Activated naive CD4-positive, alpha-beta T cell treated with anti-CD3 and anti-CD28 coated beads, Interleukin-2, amount 50 U/mL, for 16 hours (primary cell): ENCODE measurements at places on chromosomes 5 and 9.

GRCh38 chr5:137128012-137128411, 371.1 kb downstream of the SPOCK1 start:
- DNase-seq = no peak

- no peak for DNase-seq
Measured at GRCh38 chr5:169100735-169101075, 200.2 kb downstream of the SLIT3 start.

GRCh38 chr5:83956386-83956785, 235.7 kb upstream of the HAPLN1 start:
- no peak for DNase-seq

DNA sequence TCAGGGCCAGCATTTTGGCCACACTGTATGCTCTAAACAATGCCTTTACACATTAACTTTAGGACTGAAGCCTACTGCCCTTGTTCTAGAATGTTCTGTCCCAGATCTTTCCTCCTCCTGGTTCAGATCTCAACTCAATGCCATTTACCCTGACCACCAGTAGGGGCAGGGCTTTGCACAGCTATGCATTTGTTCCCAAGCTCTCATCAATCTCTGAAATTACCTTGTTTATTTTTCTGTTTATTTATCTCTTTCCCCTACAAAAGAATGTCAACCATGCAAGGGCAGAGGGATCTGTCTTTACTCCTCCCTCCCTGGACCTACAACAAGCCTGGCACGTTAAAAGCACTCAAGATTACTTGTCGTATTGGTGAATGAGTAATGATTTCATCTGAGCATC, 612.9 kb downstream of the BNC2 start:
- no peak for DNase-seq

DNA sequence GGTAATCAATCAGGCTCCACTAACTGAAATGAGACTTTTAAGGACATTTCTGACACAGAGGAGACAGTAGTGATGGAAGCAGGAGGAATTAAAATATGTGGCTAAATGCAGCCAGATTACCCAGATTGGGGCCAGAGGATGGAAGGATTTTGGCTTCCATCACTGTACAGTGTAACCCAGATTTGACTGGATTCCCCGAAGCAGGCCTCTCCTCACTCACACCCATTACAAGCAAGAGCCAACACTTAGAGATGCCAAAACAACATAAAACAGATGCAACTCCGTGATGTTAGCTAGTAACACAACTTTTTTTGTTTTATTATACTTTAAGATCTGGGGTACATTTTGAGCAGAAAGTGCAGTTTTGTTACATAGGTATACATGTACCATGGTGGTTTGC, 17.6 kb downstream of the TEK start:
- DNase-seq = no peak

DNA sequence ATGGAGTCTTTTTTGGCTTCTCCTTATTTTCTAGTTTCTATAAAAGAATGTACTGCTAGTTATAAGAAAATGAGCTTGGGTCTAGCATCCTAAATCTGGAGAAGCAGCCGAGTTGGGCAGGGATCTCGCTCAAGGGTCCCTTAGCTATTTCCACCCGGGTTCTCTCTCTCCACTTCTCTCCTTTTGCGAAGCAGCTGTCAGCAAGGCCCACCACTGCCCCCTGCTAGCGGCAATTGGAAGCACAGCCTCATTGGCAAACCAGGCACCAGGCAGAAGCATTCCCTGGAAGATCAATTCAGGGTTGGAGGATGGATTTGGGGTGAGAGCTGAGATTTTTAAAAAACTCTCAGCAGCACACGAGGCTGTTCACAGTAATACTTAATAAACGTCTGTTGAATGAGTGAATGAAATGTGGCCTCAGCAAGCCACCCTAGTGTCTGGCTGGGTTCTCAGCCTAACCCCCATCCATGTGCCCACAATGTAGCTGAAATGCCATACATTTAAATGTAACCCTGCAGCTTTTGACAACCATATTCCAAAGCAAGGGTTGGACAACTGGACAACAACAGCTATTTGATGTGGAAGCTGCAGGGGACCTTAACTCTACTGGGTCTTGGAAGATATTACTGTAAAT, 34.6 kb upstream of the TNIP1 start:
- peak; percentile 78 for DNase-seq

- DNase-seq = no peak
Measured at GRCh38 chr5:172235132-172235780, 41.3 kb downstream of the EFCAB9 start.

- DNase-seq = no peak
Measured at GRCh38 chr5:21774801-21775200, 1078.3 kb downstream of the CDH12 start.

- no peak for DNase-seq
Measured at GRCh38 chr5:38780945-38781344, 64.9 kb upstream of the OSMR start.

- no peak for DNase-seq
Measured at GRCh38 chr5:58542709-58543108, 40.2 kb upstream of the RAB3C start.

GRCh38 chr9:18761742-18762300, 271.2 kb downstream of the SAXO1 start:
- no peak for DNase-seq

DNA sequence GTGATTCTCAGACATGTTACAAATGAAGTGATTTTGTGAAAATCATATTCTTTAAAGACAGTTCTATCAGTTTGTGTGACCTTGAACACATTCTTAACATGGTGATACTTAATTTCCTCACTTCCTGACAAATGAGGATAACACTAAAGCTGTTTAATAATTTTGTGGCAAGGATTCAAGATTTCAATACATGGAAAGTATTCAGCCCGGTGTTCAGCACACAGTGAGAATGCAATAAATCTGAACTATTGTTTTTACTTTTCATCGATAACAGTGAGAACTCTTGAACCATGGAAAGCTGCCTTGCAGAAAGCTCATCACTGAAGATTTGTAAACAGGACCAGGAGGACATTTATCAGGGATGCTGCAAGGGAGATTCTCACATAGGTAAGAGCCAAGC, 57.1 kb upstream of the C5orf46 start:
- DNase-seq = no peak

DNA sequence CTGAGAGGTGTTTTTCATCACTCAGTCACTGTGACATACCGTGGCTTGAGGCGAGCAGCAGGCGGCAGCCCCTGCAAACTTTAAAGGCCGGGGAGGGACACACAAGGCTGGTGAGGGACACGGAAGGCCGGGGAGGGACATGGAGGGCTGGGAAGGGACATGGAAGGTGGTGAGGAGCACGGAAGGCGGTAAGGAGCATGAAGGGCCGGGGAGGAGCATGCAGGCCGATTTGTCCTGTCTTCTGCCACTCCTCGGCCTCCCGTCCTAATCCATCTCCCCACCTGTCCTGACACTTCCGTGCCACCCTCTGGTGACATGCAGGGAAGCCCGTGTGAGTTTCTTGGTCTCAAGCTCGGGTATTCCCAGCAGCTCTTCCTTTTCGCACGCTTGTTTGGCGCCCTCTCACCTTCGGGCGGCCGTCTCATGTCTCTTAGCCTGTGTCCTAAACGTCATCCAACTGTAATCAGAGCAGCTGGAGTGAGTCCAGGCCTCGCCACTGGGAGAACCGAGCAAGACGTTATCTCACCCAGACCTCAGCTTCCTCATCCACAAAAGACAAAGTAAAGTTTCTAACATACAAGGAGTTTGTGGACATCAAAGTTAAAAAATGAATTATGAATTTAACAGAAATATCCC, 126.5 kb downstream of the MRPL36 start:
- no peak for DNase-seq

DNA sequence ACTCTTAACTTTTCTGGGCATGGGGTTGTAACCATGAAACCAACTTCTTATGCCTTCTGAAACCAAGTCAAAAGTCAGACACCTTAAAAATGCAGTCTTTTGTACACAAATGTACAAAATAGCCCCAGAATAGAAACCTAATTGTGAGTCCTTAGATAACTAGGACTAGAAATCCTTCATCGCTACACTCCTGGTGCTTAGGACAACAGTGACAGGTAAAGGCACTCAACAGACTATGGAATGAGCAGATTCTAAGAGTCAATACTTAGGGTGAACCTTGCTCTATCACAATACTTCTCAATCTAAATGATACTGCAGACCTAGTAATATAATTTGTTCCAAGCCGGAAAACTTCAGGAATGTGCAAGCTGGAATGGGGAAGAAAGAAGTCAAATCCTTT, 163.7 kb downstream of the PDE4D start:
- DNase-seq = no peak

DNA sequence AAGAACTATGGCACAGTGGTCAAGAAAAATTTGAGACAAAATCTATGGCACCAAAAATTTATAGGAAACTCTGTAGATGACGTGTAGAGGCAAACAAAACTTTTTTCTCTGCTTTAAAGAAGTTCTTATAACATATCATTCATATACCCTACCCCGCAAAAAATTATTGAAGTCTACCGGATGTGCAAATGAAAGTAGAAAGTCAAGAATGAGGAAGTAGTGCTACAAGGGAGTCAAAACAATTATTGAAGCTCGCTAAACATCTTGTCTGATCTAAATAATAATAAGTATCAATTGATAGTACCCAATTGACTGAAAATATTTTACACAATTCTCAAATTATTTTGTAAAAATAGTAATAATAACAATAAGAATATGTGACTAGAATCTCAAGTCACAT, 398.5 kb downstream of the TAF11L14 start:
- no peak for DNase-seq

- DNase-seq = no peak
Measured at GRCh38 chr5:160089531-160089930, 29.7 kb downstream of the PWWP2A start.

DNA sequence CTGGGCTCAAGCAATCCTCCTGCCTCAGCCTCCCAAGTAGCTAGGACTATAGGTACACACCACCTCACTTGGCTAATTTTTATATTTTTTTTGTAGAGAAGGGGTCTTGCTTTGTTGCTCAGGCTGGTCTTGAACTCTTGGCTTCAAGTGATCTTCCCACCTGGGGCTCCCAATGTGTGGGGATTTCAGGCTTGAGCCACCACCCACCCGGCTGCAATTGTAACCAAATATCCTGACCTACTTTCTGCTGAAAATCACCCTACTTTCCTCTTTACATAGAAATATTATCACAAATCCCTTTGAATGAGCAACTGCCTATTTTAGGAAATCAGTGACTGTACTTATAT, 59.6 kb upstream of the ZNF608 start:
- no peak for DNase-seq

- DNase-seq = no peak
Measured at GRCh38 chr5:73663860-73664240, 37.9 kb downstream of the ARHGEF28 start.

GRCh38 chr5:158637039-158637438, 462.7 kb downstream of the EBF1 start:
- DNase-seq = no peak

- no peak for DNase-seq
Measured at GRCh38 chr5:107704681-107705401, 34.1 kb upstream of the EFNA5 start.

DNA sequence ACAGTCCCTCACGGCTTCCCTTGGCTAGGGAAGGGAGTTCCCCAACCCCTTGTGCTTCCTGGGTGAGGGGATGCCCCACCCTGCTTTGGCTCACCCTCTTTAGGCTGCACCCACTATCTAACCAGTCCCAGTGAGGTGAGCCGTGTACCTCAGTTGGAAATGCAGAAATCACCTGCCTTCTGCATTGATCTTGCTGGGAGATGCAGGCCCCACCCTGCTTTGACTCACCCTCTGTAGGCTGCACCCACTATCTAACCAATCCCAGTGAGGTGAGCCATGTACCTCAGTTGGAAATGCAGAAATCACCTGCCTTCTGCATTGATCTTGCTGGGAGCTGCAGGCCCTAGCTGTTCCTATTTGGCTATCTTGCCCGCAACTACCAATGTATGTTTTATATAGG, 44.7 kb downstream of the CCL28 start:
- DNase-seq = no peak

DNA sequence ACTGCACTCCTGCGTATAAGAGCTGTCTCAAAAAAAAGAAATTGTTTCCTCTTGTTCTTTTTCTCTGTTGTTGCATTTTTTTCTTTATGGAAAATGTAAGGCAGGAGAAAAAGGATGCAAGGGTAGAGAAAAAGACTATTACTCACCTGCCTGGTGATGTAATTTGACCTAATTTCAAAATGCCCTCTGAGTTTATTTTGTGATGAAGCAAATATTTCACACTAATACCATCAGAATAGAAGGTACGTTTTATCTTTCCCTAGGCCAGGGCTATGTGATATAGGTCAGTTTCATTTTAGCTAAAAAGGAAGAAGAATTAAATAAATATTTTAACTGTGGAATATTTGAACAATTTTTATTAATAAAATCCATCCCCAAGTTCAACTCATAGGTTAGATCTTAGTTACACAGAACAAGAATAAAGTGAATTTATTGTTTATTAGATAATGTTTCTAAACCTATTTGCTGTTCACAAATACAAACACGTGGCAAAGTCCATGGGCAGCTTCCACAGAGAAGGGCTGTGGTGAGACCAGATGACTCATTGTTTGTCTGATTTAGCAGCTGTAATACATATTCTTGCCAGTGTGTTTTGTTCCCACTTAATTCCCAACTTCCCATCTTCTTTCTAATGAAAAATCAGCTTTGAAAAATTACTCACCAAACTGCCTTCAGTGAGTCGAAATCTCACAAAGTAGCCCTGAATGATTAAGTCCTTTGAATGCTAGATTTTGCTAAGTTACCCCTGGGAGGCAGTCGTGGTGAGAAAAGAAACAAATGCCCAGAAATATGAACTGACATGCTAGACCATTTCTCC, 52.8 kb upstream of the CCDC112 start:
- no peak for DNase-seq

DNA sequence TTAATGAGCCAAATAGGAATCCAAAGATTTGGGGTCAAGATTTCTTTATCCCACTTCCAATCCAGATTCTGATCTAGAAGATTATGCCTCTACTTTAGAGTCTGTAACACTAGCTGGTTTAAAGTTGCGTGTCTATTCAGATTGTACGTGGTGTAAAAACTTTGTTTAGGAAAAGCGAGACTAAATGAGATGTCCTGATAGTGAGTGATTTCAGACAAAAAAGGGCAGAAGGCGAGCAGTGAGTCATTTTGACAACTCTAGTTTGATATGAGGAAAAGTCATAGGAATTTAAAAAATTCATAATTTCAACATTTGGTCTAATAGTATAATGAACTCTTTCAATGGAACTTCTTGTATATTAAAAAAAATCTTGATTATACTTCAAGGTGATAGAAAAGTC, 119.6 kb upstream of the KLF9 start:
- no peak for DNase-seq

- no peak for DNase-seq
Measured at GRCh38 chr9:95755421-95755730, 120.1 kb upstream of the ERCC6L2 start.

- DNase-seq = no peak
Measured at GRCh38 chr5:88952996-88953643, 70.1 kb upstream of the MEF2C start.
